ENCODE measurements at places on chromosomes 12 and 14.

DNA sequence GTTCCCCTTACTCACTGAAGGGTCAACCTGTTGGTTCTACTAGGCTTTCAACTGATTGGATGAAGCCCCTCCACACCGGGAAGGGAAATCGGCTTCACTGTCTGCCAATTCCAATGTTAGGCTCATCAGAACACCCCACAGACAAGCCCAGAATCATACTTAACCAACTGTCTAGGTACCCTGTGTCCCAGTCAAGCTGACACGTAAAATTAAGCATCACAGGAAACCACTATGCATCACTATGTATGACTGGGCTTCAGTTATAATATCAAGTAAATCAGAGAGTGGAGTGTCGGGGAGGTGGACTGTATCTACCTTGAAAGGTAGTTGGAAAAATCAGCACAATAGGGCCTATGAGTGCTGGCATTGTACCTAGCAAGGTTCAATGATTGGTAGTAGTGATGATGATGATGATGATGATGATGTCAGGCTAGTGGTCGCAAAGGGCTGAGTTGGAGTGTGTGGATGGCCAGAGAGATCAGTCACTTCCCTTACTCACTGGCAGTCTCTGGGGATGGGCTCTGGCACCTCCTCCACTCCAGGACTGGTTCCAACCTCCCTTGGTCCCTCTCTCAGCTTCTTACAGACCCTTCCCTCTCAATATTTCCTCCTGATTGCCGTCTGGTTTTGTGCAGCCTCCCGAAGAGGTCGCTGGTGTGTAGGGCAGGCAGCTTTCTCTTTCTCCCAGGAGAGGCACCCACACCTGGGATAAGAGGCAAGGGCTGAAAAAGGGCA is 3.3 kb upstream of the ATG101 start:
- DNase-seq = no peak

GRCh38 chr12:43114316-43114715 is 437.7 kb downstream of the ADAMTS20 start:
- DNase-seq = no peak

GRCh38 chr12:2826721-2827515 is 7.9 kb downstream of the NRIP2 start:
- DNase-seq = no peak

GRCh38 chr12:56081393-56082347 is 1.7 kb downstream of the ERBB3 start:
- no peak for DNase-seq

DNA sequence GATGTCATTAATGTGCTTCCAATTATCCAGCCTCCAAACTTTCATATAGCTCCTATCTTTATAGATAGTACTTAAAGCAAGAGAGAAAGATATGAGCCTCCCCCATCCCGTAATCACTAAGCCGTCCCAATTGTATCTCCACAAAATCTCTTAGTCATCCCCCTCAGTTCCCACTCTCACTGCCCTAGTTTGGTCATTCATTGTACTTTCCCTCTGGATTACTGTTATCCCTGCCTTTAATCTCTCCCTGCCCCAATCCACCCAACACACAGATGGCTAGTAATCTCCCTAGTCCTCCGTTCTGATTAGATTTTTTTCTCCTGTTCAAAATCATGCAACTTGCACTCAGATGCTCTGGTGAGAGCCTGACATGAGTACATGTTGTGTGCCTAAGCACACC is 5.4 kb upstream of the BCAT1 start:
- DNase-seq = no peak
